NCI-H146 (cell line): ENCODE measurements at places on chromosomes 6 and 20.

DNA sequence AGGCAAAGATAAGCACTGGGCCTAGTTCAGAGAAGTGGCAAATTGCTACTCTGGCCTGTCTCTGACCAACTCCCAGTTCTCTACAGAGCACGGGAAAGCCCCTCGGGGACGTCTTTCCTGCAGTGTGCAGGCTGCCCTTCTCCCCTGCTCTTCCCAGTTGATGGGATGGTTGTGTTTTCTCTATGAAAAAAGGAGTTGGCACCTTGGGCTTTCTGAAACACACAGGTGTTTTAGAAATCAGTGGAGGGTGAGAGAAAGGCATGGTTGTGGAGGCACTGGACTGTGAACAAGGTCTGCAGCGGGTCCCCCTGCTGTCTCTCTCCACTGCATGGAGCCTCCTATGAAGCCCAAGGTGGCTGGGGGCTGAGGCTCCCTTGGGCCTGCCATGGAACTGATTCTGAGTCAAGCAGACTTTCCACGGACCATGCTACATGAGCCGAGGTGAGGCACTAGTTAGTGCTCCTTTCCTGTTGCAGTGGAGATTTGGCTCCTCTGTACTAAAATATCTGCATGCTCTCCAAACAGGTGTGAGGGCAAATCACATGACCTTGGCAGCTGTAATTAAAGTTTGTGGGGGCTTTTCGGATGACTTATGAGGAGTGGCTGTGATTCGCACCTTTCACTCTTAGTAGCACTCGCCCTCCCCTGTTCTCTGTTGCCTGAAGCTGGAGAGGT lies 16.3 kb downstream of the GTSF1L start:
- DNase-seq: no peak

DNA sequence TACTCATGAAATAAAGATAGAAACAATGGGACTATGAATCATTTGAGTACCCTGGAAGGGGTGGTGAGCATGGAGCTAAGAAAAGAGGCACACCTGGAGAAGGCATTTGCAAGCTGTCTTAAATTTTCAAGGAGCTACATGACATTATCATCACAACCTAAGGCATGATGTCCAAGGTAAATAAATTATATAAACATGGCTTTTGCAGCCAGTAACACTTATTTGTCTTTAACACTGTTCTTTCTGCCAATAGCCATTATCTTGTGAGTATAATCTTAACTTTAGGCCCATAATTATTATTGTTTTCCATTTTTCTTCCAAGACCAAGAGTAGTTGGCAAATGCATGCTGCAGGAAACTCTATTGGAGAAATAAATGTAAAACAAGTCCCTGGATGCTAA lies 63.7 kb downstream of the ALDH5A1 start:
- DNase-seq: no peak

DNA sequence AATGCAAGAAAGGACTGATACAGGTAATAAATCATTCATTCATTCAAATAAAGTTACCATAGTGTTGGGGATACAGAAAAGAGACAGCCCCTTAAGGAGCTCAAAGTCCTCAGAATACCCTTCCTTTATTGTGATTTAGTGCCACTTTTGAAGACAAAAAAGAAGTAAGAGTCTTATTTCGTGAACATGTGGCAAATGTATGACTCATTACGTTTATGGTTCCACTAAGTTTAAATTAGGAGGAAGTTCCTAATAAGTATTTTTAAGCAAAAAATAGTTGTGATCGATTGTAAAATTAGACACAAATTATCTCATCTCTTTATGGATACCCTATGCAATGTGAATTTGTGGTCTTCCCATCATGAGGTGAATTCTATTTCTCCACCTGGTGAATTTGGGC lies 38.5 kb upstream of the GCLC start:
- no peak for DNase-seq

- no peak for DNase-seq
Observed at GRCh38 chr6:45454008-45454911, 76.5 kb upstream of the SUPT3H start.

GRCh38 chr6:116948533-116949304 lies 71.7 kb downstream of the RFX6 start:
- DNase-seq: no peak
